SK-MEL-5 (cell line): ENCODE measurements at places on chromosomes 2 and 18. TPM values are rescaled to one million over a fixed set of nuclear protein-coding genes. Genes with fewer than 3 reads are reported as not detected.

PAX8 gene
- total RNA-seq: 0.75 and 0.90 TPM in 2 replicates

- no peak for DNase-seq
Measured at GRCh38 chr2:232693344-232693743, 3.8 kb upstream of the GIGYF2 start.

DNA sequence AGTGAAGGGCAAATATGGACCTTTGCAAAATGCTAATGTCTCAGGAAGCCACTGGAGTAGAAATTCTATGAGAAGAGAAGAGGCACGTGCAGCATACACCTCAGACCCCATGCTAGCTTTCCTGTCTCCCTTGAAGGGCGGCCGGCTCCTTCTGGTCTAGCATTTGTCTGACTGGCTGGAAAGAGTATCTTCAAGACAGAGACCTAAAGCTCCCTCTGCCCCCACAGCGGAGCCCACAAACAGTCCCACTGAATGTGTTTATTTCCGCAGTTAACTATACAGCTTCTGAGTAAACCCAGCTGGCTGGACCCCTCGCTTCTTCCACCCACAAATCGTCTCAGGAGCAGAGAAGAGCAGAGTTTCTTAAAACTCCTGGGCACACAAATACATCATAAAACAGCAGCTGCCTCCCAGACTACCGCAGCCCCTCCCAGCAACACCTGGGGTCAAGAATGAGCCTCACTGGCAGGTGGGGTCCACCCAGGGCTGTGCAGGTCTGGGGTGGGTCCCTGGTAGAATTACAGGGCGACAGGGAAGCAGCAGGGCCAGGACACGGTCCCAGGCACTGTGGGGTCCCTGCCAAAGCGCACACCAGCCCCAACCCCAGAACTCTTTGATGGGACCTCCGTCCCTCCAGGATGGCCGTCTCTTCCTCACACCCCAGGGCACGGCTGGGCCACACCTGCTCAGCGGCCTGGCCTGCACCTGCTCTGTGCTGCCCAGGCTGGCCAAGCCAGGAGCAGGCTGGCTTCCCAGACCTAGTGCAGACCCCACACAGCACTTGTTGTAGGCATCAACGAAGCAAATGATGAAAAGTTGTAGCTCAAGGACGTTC, 103.8 kb downstream of the PXDN start:
- DNase-seq: no peak

DNA sequence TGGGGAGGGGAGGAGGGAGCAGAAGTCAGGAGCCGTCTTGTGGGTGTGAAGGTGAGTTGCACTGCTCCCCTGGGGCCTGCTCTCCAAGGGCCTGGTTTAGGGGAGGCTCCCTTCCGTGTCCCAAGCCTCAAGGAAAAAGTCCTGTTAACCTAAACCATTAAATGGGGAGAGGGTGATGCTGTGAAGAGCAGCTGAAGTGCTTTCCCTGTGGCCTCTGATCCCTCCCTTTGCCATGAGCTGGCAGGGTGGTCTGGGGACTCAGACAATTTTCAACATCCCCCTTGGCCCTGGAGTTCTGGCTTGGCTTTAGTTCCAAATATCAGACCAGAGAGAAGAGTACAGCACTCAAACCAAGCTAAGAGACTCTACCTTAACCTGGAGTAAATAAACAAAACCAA, 692 bp upstream of the POMC start:
- no peak for DNase-seq

CAPN14 gene
- total RNA-seq: 0.24 and 0.42 TPM in 2 replicates

- peak; percentile 85 for DNase-seq
Measured at GRCh38 chr18:50878345-50879301, at the start of gene ME2. Gene ME2, plus strand, starts transcription at chr18:50879118. Its CDS starts 16,703 bp downstream, at chr18:50895821.

SH3RF3 gene
- 0.32 and 0.35 TPM in 2 replicates for total RNA-seq

IL36A gene
- not detected in 2 replicates for total RNA-seq

GPBAR1 gene
- not detected in 2 replicates for total RNA-seq

- no peak for DNase-seq
Measured at GRCh38 chr2:121052023-121052422, 233.0 kb downstream of the TFCP2L1 start.

DNA sequence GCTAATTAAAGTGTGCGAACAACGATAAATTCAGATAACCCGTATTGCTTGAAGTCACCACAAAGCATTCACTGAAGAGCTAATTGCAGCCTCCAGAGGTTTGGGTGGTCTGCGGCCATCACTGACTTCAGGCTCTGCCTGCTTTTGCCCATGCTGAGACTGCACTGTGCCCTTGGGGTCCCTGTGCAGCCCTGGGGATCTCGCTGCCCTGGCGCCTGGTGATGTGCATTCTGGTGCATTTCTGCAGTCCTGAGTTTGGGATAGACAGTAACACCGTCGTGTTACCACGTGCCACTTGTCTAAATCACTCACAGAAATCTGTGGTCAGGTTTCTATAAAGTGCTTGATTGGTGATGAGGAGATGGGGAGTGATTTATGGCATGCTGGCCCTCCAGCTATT, 27.6 kb downstream of the LDLRAD4 start:
- DNase-seq: no peak

DNA sequence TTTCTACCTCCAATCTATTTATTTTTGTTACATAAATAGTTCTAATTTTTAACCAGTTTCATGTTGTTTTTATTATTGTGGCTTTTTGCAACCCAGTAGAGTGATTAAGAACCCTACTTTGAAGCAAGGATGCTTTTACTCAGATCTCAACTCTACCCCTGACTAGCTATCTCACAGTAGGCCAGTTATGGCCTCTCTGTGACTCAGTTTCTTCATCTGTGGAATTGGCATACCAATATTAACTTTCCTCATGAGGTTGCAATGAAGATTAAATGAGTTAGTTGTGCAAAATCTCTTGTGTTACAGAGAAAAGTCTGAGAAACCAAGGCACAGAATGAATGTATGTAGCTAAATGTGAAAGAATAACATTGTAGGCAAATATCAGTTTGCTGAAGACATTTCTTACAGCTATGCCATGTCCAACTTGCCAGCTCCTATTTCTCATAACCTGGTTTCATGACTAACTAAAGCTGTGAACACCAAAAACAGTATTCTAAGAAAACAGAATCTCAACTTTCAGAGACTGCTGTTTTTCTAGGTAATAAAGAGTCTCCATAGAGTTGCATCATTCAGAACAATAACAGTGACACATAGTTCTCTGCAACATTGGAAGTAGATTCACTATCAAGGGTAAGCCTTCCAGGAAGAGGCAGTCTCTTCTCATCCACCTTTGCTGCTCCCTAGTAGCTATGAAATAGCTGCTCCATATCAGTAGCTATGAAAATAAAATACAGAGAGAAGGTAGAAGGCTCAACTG, 33.2 kb upstream of the CYTIP start:
- no peak for DNase-seq

DNA sequence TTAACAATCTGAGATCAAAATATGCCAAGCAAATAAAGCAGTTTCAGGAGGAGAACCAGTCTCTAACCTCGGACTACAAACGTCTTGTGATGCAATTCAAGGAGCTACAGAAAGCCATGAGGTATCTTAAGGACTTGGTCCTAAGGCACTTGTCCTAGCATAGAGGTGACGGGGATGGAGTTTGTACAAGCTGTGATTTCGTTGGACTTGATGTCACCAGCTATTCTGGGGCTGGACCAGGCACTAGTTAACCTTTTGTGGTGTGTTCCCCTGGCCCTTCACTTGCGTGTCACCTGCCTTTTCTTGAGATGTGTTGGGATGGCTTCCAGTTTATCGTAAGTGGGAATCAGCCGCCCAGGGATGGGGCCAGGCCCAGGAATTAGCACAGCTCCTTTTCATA, 33.7 kb downstream of the OTOF start:
- no peak for DNase-seq

RNF25 gene
- total RNA-seq: 32.1 and 42.0 TPM in 2 replicates

DES gene
- total RNA-seq: 0.13 TPM in 1 of 2 replicates, not detected in the other

ST3GAL5 gene
- 70.8 and 71.0 TPM in 2 replicates for total RNA-seq

- DNase-seq: no peak
Measured at GRCh38 chr2:152065945-152066344, 32.9 kb downstream of the CACNB4 start.

NCKAP5 gene
- total RNA-seq: 8.5 and 14.2 TPM in 2 replicates

GALNT3 gene
- total RNA-seq: 75.9 and 89.9 TPM in 2 replicates

IL36G gene
- not detected in 2 replicates for total RNA-seq

DNA sequence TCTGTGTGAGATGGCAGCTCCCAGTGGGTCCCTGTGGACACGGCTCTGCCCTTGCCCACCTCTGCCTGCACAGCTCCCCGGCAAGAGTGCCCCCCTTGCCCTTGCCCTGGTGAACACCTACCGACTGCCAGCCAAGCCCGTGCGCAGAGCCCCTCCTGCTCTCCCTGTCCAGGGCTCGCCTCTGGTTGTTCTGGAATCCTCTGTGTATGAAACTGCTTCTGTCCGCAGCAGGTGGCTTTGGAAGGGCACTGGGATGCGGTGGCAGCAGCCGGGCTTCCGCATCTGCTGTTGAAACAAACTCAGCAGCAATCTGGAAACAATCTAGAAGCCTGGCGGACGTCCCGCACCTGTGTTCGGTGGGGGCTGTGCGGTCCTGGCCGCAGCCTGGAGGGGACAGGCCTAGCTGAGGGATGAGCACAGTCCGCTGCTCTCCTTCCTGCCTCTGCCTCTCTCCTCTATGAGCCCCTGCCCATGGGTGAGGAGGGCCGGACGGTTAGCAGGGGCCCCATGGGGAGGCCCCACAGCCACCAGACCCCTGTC, 34.0 kb upstream of the KLF11 start:
- DNase-seq: no peak

PTPRN gene
- total RNA-seq: 1.5 and 2.8 TPM in 2 replicates

DNA sequence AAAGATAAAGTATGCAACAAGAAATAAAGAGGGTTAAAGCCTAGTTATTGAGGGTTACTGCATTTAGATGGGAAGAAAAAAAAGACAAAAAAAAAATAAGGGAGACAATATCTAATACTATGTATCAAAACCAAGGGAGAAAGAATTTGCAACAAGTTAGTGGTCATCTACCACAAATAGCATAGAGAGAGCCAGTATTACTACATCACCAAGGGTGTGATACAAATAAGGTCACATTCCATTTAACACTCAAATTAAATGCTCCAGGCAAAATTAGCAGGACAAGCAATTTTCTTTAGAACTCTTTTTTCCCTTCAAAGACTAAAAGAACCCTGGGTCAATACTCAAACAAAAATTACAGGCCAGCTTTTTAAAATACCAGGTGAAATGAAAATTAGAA, 115.1 kb upstream of the GULP1 start:
- no peak for DNase-seq

DNA sequence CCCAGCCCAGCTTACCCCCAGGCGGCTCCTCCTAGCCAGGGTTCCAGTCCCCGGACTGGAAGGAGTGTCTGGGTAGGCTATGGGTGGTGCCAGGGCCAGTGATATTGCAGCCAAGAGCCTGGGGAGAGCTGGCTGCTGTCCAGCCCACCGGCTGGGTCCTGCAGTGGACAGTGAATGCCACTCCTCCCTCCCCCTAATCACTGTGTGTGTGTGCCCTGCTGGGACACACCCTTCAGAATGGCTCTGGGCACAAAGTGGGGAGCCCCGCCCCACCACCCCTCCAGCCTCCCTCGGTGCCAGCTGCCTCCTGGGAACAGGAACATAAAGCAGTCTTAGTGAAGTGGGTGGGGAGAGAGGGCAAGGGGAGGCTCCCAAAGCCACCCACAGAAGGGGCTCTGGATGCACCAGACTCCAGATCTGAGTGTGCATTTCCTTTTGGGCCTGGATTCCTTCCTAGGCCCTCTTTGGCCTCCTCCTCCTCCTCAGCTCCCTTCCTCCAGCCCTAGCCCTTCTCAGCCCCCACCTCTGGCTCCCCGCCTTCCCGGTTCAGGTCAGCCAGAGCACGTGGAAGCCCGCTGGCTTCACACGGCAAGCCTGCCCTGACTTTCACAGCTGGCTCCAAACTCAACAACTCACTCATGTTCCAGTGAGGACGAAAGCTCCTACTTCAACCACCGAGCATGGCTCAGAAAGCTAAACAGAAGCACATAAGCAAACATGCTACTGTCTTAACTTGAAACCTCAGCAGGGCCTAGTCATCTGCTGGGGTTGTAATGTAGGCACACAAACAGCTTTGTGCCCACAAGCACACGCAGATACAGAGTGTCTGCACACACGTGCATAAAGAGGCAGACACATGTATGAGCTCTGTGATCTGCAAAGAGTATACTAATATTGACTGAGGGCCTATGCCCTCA, 209.2 kb upstream of the SMAD2 start:
- no peak for DNase-seq

MGAT5 gene
- 23.4 and 24.7 TPM in 2 replicates for total RNA-seq

DNA sequence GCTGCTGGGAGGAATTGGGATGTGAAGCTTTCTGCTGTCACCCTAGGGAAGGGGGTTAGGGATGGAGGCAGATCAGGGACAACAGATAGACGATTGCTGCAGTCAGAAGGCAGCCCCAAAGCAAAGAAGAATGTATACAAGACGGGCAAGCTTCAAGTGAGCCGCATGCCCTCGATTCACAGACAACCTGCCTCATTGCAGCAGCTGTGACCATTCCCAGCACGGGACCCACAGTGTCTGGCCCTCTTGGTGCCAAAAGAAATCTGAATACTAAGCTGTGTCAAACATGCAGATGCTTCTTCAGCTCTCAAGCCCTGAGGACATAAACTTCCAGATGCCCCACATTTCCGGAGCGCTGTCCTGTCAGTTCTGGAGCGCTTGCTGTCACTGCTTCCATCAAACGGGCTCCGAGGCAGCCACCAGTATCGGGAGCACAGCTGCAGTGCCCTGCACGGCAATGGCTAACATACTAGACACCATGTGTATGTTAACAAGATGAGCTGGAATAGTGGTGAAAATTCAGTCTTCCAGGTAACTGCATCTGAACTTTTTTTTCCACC, 33.8 kb downstream of the PRELID3A start:
- no peak for DNase-seq

SP140L gene
- 0.83 and 0.87 TPM in 2 replicates for total RNA-seq

DNA sequence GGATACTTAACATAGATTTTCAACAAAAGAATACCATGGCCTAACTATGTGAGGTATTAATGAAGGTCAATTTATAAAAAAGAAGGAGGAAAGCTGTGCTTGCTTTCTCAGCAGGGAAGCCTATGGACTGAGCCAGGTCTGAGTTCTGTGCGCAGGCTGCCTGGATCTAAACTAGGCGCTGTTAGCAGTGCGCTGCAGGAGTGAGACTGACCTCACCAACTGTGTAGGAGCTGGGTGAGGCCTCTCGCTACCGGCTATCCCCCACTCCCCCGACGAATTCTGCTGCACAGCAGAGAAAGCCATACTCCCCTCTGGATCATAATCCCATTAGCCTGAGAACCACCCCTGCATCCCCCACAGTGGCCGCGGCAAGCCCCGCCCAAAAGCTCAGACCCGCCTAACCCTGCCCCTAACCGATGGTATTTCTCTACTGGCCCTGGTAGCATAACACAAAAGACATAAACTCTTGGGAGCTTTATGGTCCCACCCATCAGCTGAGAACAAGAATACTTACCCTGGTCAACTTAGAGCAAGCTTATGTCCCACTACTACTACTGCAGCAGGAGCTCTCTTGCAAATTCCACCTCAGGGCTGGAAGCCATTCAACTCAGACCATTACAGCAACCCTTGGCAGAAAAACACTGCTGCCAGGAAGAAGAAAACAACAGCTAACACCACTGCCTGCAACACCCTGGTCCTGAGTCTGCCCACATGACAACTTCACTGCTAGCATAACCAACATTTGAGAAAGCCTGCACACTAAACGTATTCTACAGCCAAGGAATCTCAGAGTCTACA, 28.0 kb downstream of the SULT1C2 start:
- DNase-seq: no peak

DSC3 gene
- 0.03 and 0.05 TPM in 2 replicates for total RNA-seq

WDR12 gene
- 167 and 206 TPM in 2 replicates for total RNA-seq

DNAJC5G gene
- total RNA-seq: not detected in 2 replicates

TMBIM1 gene
- 85.8 and 87.7 TPM in 2 replicates for total RNA-seq

SDC1 gene
- total RNA-seq: 24.0 and 26.5 TPM in 2 replicates

UGT1A1 gene
- not detected in 2 replicates for total RNA-seq

RUFY4 gene
- not detected in 2 replicates for total RNA-seq

- no peak for DNase-seq
Measured at GRCh38 chr18:74702950-74703349, 105.3 kb downstream of the ZNF407 start.
